ENCODE measurements at places on chromosomes 7 and 10.

DNA sequence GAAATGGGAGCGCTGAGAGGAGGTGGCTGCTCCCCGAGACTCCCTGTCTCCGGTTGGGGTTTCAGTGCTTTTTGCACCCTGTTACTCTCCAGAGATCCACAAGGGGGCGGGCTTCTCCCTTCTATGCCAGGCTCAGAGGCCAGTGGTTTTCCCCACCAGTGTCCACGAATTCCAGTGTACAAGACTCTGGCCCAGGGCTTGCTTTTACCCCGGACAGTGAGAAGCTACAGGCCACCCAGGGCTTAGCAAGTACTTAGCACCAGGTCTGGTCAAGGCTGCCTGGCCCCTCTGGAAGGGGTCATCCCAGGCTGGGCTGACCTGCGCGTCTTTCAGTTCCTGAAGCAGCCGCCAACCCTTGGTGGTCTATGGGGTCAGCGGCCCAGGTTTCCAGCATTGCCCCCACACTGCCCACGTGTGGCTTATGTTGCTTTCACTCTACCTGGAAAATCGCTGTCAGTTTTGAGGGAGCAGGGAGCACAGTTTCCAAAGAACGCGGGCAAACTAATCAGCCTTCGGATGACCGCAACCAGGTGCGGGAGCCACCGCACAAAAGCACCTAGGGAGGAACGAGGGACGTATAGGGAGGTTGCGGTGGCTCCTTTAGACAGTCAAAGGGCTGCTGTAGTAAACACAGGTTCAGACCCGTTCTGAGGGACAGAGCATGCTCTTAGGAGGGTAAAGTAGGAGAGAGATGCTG is 6.8 kb downstream of the CYP26A1 start:
- peak; percentile 89 for DNase-seq

GRCh38 chr10:58319599-58319998 is 15.2 kb upstream of the UBE2D1 start:
- no peak for DNase-seq

DNA sequence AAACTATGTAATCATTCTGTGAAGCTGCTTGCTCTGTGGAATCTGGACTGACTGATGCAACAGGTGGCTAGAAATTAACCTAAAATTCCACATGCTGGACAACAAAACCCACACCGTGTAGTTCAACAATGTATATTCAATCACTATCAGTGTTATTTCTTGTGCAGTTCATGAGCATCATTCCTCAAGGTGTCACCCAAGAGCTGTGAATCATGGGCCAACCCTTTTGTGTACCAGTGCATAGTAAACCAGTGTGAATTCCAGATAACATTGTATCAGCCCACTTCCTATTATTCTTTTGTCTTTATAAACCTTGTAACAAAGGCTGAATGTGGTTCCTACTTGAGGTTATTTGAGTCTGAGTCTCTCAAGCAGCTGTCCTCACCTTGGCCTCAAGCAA is 905.2 kb upstream of the ZNF722 start:
- no peak for DNase-seq

GRCh38 chr7:128790315-128791041 is 1.3 kb upstream of the CCDC136 start:
- no peak for DNase-seq

GRCh38 chr7:108528183-108528712 is 2.3 kb upstream of the PNPLA8 start:
- no peak for DNase-seq

- no peak for DNase-seq
Measured at GRCh38 chr10:122507616-122508015, 46.3 kb downstream of the HTRA1 start.

- no peak for DNase-seq
Measured at GRCh38 chr7:148670807-148671206, 27.9 kb upstream of the CUL1 start.

GRCh38 chr10:119090968-119091367 is 10.4 kb upstream of the EIF3A start:
- peak; percentile 75 for DNase-seq

DNA sequence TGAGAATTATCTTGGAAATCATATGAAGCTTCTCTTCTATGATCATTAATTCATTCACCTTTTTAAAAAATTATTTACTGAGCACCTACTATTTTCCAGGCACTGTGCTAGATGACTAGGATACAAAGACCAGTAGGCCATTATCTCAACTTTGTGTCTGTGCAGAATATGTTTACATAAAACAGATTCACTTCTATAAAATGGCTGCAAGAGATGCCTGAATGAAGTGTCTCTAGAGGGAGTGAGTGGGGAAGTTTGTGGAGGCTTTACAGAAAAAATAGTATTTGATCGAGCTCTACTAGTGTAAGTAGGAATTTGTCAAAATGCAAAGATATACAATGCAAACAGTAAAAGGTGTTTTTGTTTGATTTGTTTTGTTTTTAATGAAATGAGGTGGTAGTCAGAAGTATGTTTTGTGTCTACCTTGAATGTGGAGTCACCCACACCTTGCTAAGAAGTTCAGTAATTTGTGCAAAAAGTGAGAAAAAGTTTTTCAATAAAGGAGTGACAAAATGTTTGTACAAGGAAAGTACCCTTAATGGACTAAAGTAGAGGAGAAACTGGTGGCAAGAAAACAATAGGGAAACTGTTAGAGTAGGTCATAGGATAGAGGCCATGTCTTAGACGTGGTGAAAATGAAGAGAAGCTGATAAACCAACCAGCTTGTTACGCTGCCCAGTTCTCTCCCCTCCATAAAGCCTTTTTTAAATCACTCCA is 125.5 kb downstream of the KCND2 start:
- no peak for DNase-seq

DNA sequence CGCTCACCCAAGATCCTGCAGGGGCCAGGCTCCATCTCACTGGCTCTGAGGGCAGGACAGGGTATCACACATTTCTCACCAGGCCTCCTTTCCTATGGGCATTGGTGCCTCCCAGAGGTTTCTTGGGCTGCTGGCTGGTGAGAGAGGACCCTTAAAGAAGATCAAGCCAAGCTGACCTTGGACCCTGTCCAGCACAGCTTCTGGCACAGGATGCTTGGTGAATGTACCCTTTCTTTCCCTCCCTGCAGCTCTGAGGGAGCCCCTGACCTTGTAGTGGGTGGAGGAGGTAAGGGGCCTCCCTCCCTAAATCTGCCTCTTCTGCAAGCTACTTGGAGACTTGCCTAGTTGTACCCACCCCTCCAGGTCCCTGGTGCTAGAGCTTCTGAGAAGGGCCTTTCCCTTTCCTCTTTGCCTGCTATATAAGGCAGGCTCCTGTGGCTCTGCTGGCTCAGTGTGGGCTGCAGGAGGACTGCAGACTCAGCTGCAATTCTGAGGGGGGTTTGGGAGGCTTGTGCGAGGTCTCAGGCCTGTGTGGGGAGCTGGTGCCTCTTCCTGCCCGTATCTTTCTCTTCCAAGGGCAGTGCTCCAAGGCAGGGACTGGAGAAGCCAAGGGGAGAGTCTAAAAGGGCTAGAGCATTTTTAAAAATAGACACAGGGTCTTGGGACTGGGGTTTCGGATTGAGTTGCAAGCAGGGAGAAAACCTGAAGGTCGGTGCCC is 11.7 kb upstream of the TRIM8 start:
- no peak for DNase-seq

DNA sequence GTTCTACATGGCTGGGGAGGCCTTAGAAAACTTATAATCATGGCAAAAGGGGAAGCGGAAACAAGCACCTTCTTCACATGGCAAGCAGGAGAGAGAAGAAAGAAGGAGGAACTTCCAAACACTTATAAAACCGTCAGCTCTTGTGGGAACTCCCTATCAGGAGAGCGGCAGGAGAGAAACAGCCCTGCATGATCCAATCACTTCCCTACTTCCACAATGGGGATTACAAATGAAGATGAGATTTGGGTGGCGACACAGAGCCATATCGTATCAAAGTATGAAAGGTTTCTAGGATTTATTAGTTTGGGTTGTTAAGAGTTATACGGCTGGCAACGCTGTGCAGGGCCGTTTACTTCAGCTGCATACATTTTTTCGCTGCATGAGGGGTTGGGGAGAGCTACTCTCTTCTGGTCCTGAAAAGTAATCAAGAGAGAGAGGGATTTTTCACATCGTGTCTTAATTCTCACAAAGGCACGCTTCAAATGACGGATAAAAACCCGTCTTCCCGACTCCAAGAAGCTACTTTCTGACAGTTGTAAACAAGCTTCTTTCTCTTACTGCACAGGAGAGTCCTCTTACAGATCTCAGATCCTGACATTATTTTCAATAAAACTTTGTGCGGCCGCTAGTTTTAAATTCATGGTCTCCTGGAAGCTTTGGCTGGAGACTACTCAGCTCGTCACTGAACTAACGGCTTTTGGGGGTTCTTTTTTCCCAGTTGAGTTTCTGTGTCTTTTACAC is 751 bp upstream of the GTPBP10 start:
- DNase-seq, result peak; percentile 18

DNA sequence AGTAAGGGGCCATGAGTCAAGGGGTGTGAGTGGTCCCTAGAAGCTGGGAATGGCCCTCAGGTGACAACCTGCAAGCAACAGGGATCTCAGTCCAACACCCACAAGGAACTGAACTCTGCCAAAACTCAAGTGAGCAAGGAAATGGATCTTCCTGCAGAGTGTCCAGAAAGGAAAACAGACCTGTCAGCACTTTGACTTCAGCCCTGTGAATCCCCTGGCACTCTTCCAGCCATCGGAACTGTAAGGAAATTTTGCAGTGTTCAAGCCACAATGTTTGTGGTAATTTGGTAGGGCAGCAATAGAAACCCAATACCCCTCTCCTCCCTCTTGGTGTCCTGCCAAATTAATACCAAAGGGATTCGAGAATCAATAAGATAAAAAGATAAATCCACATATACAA is 6.9 kb downstream of the LYZL1 start:
- DNase-seq, result no peak

DNA sequence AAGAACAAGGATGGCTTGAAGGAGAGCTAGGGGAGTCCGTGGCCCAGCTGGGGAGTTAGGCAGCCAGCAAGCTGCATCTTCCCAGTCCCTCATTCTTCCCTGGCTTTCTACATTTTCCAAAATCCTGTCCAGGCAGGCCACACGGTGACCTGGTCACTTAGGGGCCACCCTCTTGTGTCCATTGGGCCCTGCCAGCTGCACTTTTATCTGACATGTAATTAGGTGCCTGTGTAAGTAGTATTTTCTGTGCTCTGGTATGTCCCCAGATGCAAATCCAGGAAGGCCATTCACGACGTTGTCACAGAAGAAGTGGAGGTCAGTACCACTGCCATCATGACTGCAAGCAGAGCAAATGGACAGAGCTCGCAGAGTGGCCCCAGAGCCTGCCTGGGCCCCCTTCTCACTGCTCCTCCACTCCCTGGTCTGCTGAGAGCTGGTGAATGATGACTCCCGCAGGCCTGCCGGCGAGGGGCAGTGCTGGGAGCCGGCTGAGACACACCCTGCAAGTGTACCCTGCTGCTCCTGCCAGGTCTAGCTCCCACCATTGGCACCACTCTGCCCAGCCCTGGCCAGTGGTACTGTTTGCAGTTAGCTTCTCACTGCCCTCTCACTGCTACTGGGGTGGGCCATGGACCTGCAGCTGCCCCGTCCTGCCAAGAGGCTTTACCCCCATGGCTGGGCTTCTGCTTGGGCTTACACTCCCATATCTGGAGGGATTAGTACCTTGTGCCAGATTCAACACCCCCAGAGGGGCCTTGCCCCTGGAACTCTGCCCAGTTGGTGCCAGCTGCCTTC is 98.2 kb downstream of the GLRX3 start:
- no peak for DNase-seq

DNA sequence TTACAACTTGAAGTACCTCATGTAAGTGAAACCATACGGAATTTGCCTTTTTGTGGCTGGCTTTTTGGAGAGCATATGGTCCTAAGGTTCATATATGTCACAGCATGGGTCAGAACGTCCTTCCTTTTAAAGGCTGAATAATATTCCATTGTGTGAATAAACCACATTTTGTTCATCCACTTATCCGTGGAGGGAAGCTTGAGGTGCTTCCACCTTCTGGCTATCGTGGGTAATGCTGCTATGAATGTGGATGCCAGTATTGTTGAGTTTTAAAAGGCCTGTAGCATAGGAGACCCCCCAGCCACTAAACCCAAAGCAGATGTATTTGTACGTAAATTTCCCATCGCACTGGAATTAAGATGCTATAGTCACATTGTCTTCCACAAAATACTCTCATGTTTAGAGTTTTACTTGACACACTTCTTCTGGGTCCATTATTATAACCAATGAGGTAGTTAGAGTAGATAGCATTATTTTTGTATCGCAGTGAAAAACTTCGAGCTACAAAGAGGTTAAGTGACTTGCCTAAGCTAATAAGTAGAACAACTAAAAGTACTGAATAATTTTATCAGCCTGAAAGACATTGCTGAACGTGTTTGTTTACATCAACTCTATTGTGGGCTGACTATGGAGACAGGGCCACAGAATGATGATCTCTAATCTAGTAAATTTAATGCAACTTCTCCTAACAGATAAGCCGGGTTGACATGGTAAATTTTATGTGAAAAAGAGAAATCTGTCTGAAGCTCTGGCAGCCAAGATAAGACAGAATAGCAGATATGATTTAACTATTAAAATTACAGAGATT is 183.0 kb upstream of the CTBP2 start:
- peak; percentile 30 for DNase-seq

- no peak for DNase-seq
Measured at GRCh38 chr7:6284461-6285360, 12.3 kb upstream of the CYTH3 start.

GRCh38 chr7:24201226-24201625 is 82.8 kb upstream of the NPY start:
- no peak for DNase-seq

- DNase-seq, result no peak
Measured at GRCh38 chr10:22544325-22545068, 169.9 kb downstream of the PIP4K2A start.

- DNase-seq, result no peak
Measured at GRCh38 chr10:85621562-85621961, 745.0 kb downstream of the GRID1 start.
